ENCODE measurements at places on chromosomes 5 and 9.

DNA sequence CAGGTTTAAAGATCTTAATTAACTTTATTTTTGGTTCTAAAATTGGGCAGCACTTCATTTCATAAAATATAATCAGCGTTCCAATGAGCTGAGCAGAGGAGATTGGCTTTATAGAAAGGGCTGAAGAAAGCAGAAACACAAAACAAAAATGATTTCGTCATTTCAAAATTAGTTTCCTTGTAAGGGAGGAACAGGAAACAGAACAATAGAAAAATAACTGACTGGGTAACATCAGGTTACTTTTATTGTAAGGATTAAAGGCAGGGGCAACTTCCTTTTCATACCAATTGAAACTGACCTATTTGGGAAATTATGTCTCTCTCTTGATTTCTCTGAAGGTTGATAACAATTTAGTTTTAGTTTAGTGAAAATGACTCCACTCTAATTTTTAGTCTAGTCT is 157.1 kb downstream of the ATP10B start:
- DNase-seq = no peak

DNA sequence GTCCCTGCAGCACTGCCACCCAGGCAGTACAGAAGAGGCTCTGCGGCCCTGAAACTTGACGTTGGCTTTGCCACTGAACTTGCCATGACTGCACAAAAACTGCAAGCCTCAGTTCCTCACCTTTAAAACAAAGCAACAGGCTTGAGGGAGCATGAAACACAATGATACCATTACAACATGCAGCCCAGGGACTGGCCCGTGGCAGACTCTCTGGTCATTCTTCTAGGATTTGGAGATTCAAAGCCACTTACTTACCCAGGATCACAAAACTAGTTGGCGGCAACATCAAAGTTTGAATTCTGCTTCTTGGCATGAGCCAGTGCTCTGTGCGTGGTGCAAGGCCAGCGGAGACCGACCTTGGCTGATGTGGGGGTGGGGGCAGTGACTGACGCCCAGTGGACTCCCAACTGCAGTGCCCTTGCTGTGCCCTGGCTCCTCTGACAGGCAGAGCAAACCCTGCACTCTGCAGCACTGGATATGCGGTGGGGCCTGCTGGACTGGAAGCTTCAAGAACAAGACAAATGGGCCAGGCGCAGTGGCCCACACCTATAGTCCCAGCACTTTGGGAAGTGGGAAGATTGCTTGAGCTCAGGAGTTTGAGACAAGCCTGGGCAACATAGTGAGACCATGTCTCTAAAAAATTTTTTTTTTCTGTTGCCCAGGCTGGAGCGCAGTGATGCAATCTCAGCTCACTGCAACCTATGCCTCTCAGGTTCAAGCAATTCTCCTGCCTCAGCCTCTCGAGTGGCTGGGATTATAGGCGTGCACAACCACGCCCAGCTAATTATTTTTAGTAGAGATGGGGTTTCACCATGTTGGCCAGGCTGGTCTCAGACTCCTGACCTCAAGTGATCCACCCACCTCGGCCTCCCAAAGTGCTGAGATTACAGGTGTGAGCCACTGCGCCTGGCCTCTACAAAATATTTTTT is 18.9 kb downstream of the SQSTM1 start:
- DNase-seq = peak; percentile 65

- DNase-seq = no peak
These were observed 80.8 kb downstream of the PDE6A start for GRCh38 chr5:149863830-149864229.

GRCh38 chr9:126111556-126111955 is 215.1 kb upstream of the MVB12B start:
- no peak for DNase-seq

- DNase-seq = no peak
These were observed 208.9 kb downstream of the GOLPH3 start for GRCh38 chr5:31965227-31965626.

DNA sequence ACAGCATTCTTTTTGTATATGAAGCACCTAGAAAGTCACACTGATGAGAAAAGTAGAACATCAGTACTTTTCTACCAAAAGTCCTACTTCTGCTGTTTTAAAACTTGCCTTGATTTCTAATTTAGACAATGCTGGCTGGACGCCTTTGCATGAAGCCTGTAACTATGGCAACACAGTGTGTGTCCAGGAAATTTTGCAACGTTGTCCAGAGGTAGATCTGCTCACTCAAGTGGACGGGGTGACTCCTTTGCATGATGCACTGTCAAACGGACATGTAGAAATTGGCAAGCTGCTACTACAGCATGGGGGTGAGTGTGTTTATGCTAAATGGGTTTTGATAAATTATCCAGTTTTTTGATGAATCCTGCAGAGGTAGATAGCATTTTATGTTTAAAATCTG is 73.5 kb downstream of the SLF1 start:
- peak; percentile 65 for DNase-seq

DNA sequence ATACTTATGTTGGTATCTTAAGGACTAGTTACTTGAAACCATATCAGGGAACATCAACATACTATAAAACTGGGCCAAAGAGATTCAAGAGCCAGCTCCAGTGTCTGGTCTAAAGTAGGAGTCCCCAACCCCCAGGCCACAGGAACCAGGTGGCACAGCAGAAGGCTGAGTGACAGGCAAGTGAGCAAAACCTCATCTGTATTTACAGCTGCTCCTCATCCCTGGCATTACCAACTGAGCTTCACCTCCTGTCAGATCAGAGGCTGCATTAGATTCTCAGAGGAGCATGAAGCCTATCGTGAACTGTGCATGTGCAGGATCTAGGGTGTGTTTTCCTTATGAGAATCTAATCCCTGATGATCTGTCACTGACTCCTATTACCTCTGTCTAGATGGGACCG is 581.6 kb upstream of the CDH9 start:
- DNase-seq = no peak

- no peak for DNase-seq
These were observed 93.5 kb upstream of the EGFLAM start for GRCh38 chr5:38164776-38165399.

GRCh38 chr5:33032271-33033070 is 321.4 kb downstream of the NPR3 start:
- DNase-seq = peak; percentile 93

- DNase-seq = no peak
These were observed 61.2 kb upstream of the CAMK4 start for GRCh38 chr5:111163000-111163399.

DNA sequence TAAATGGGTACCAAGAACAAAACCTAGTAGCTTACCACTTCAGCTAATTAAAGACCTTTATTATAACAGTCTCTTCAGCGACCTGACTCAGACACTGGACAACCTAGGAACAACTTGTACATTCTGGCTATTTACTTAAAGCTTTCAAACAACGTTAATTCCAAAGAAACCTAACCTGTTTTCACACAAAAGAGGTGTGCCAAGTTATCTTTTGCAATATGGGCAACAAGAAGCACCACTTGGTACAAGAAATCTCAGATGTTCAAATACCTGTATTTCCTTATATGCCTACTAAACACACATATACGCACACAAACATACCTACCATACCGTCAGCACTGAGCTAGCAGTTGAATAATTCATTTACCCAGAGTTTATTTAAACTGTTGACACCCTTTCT is 23.0 kb downstream of the RNF145 start:
- no peak for DNase-seq

- no peak for DNase-seq
These were observed 139.9 kb downstream of the RFX3 start for GRCh38 chr9:3385871-3386270.

DNA sequence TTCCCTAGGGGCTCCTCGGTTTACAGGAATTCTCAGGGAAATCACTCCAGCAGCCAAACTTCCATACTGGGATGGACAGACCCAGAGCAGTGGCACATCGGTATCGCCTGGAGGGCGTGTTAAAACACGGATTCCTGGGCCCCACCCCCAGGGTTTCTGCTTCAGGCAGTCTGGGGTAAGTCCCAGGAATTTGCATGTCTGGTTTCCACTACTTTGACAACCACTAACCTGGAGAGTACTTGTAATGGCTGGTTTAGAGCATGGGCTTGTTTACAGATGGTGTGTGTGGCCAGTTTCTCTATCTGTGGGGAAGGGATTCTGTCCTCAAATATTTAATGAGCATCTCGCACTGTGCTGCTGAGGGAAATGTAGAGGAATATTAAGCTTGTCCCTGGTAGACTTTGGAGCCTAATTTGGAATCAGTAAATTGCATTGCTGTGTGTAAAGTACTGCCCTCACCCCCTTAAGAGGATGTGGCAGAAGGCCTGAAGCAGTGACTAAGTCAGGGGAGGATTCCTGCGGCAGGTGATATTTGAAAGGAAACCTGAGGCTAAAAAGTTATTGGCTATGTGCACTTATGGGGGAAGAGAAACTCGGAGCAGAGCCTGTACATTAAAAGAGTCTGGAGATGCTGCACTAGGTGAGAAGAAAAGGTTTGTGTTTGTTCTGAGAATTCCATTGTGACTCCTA is 18.6 kb upstream of the TJP2 start:
- DNase-seq = no peak

DNA sequence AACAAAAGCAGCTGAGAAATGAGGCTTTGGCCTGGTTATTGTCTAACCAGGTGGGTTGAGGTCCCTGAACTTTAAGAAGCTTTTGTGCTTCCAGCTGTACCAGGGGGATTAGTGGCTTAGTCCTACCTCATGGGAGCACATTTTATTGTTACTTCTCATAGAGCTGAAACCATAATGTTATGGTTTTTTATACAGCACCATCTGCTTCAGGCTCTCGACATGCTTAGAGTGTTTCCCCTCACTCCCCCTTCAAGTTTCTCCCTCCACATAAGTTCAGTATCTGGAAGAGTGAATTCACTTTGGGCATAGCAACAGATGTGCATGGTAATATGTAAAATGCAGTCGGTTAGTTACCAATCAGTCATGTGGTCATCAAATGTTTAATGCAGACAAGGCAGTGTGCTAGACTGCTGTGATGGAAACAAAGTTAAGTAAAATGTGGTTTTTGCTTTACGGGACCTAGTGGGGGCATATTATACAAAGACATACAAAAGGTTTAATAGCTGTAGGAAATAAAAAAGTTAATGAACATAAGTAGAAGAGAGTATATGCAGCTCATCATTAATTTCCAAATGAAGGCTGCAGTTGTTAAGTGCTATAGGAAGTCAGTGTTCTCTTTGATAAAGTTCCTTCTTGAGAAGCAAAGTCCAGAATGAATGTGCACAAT is 95.9 kb upstream of the SPRY4 start:
- DNase-seq = no peak

DNA sequence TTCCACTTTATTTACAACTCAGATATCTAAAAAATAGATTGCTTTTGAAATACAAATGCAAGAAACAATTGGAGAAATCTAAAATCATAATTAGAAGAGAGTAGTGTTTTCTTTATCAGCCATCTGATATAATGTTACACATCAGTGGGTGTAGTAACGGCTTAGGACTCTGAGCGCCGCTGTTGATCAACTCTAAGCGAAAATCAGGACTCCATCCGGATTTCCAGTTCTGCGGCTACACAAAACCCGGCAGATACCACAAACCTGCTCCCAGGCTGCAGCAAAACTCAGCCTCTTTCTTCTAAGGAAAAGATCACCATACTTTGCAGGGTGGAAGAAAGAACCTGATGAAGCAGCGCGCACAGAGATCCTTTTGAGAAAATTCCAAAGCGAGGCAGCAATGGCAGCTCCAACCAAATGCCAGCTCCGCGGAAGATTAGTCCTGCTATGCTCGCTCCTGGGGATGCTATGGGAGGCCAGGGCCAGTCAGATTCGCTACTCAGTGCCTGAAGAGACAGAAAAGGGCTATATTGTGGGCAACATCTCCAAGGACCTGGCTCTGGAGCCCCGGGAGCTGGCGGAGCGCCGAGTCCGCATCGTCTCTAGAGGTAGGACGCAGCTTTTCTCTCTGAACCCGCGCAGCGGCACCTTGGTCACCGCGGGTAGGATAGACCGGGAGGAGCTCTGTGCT is at the start of gene PCDHGA9:
Gene PCDHGA9, plus strand, starts transcription at position 226 of the 691 bp plus-strand sequence. Its CDS starts 175 bp downstream, at position 401.
- DNase-seq = peak; percentile 59

DNA sequence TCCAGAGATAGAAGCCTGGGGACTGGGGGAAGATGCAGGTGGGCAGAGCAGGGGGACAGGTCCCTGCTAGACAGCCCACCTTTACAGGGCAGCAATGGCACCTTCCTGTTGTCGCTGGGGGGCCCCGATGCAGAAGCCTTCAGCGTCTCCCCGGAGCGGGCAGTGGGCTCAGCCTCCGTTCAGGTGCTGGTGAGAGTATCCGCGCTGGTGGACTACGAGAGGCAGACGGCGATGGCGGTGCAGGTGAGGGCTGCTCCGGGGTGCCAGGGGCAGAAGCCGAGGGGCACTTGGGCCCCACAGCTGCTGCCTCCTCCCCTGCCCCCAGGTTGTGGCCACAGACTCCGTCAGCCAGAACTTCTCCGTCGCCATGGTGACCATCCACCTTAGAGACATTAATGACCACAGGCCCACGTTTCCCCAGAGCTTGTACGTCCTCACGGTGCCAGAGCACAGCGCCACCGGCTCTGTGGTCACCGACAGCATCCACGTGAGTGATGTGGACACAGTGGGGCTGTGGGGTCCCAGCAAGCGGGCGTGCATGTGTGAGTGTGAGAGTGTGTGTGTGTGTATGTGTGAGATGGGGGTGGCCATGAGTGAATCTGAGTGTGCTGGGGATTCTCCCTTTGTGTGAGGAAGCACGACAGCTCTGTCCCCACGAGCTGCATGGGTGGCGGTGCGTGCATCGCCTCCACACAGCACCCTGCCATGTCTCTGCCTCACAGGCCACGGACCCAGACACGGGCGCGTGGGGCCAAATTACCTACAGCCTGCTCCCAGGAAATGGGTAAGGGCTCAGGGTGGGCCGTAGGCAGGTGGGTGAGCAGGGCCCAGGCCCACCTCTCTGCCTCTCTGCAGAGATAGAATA is 28.4 kb downstream of the CDHR2 start:
- no peak for DNase-seq

- no peak for DNase-seq
These were observed 229.1 kb downstream of the MTRR start for GRCh38 chr5:8098081-8098480.

DNA sequence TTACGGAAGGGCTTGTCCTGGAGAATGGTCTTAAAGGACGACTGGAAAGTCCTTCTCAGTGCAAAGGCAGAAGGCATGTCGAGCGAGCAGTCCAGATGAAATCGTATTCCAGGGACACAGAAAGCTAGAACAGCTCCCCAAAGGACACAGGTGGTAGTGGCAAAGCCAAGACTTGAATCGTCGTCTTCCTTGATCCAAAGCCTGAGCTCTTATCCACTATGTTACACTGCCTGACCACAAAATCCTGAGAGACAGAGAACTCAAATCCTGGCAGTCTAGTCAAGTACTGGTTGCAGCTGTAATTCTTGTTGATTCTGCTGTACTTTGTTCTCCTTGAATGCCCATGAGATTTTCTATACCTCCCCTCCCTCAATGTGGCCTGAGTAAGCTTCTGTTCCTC is 198.7 kb downstream of the TARS1 start:
- DNase-seq = no peak

GRCh38 chr5:14272548-14273205 is 129.5 kb downstream of the TRIO start:
- DNase-seq = peak; percentile 47

DNA sequence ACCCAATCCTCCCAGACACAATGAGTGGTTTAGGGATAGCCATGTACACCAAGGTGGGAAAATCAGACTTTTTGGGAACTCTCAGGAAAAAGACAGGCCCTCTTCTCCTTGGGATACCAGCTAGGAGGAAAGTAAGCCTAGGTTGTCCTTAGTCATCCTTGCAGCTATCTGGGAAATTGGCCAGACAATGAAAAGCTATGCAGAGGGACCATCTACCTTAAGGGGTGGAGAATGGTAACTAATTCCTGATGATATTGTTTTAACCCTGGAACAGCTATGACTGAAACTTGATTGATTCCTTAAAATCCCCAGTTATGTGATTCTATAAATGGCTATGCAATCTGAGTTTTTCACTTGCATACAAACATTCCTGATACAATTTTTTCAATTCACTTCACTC is 88.9 kb upstream of the BNC2 start:
- peak; percentile 30 for DNase-seq

Data from fibroblast of the aortic adventitia (primary cell).